Activated naive CD4-positive, alpha-beta T cell treated with anti-CD3 and anti-CD28 coated beads, Interleukin-2, amount 10 ng/mL, durations not matched to agents 7 days and 5 days (primary cell): ENCODE measurements at places on chromosomes 5 and 9.

DNA sequence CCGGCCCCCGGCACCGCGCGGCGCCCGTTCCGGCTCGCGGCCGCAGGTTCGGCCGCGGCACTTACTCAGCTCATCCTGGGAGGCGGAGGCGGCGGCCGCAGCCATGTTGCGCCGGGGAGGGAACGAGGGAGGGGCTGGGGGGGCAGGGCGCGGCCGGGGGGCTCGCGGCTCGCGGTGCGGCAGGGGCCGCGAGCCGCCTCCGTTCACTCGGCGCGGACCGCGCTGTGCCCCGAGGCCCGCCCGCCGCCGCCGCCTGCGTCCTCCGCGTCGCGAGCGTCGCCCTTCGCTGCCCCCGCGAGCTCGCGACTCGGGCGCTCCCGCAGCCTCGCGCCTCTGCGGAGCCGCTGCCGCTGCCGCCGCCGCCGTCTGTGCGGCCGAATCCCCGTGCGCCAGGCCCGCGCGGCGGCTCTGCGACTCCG, 735 bp downstream of the ECPAS start:
- peak; percentile 64 for DNase-seq

- peak; percentile 72 for DNase-seq
Measured at GRCh38 chr5:173884402-173885053, 3.6 kb upstream of the CPEB4 start.

DNA sequence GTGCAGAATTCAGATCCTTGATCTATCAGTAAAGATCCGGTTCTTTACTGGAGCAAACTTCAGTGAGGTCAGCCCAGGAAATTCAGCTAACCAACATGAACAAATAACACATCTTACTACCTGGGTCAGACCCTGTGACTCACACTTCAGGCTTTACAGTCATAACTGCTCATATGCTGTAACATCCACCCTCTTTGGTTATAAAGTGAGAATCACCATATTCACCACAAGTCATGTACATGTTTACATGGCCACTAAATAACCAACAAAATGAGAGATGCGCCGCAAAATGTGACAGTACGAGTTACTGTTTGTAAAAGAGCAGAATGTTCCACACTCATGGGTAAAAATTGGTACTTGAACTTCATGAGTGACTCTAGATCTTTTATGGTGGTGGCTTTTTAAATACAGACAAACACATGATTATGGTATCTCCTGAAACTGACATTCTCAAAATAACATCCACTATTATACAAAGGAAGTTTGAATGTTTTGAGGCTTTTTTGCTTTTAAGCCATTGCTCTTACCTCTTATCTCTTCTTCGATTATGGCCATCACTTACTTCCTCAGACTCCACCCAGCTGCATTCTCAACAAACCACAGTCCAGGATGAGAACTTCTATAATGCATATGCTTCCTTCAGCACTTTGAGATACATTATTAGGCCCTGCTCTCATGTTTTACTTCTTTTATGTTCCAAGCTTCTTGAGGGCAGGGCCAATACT, 516.6 kb downstream of the RAB3C start:
- DNase-seq, result peak; percentile 60

DNA sequence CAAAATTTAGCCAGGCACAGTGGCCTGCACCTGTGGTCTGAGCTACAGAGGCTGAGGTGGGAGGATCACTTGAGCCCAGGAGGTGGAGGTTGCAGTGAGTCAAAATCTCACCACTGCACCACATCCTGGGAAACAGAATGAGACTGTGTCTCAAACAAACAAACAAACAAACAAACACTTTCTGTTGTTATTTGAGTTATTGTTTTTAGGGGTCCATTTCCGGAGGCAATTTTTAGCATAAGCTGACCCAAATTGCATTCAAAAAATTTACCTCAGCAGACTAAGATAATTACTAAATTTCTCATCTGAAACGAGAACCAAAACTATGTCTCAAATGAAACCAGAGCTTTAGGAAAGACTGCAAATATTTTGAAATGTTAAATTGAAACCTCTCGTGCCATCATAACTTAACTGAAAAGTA, 1485.1 kb downstream of the EFNA5 start:
- DNase-seq, result no peak

DNA sequence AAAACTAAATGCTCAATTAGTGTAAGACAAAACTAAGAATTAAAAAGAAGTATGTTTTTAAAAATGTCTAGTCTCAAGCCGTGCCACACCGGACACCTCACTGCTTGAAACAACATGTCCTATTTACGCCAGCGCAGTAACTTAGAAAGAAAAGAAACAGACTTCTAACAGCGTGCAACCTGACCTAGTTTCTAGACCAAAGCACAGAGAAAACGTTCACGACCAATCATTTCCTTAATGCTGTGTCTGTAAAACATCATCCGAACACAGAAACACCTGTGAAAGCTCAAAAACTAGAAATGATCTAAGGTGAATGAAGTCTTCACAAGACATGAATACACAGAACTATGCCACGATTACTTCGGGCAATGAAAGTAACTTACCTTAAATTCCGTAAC, 4.0 kb downstream of the BRD9 start:
- no peak for DNase-seq

DNA sequence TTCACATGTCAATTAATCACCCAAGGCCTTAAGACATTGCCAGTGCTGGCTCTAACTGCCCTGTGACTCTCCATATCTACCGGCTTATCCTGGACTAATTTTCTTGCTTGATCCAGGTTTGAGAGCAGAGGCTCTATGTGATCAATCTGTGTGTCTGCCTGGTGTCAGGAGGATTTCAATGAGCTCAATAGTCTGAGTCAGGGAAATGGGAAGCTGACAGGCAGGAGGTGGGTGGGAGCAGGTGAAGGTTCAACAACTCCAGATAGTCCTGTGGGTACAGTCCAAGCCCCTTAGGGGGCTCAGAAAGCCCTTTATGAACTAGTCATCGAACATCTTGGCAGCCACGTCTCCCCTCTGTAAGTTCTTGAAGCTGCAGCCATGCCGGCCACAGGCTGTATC, 72.2 kb downstream of the SHB start:
- no peak for DNase-seq

DNA sequence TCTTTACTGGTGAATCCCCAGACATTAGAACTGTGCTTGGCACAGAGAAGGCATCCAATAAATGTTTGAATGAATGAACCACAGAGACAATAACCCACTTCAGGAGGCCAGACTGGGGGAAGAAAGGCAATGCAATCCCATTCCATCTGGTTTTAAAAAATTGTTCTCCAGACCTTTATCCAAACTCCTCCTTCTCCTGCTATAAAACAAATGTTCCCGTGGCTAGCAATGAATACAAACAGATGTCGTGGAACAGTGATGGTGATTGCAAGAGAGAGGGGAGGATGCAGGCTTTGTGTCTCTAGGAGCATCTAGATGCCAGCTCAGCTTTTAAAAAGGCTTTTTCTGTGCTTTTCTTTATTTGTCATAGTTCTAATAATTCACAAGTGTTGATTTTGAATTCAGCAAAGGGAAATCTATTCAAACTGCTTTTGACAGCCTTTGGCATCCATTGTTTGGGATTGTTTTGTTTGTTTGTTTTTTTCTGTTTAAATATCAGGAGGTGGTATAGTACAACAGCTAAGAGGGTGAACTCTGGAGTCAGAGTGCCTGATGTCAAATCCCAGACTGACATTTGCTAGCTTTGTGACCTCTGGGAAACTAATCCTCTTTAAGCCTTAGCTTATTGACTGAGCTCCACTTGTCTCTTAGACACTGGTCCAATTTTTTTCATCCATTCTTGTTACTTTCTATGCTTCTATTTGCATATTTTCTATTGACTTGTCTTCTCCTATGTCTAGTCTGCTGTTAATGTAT, 59.1 kb downstream of the TNFSF15 start:
- no peak for DNase-seq

DNA sequence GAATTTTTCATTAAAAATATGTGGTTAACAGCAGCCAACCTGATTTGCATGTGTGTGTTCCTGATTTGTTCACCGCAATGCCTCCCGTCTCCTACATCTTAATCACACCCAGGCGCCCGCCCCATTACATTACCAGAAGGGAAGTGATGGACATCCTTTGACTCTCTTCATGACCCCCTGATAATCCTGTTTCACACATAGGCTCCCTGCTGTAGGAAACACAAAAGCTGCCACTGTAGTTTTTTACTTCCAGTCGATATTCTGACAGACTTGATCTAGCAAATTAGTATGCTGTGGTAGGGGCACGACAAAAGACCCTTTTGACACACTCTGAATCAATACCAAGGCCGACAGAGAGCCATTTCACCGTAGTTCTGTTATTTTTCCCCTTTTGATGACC, 287.8 kb upstream of the ISL1 start:
- no peak for DNase-seq

DNA sequence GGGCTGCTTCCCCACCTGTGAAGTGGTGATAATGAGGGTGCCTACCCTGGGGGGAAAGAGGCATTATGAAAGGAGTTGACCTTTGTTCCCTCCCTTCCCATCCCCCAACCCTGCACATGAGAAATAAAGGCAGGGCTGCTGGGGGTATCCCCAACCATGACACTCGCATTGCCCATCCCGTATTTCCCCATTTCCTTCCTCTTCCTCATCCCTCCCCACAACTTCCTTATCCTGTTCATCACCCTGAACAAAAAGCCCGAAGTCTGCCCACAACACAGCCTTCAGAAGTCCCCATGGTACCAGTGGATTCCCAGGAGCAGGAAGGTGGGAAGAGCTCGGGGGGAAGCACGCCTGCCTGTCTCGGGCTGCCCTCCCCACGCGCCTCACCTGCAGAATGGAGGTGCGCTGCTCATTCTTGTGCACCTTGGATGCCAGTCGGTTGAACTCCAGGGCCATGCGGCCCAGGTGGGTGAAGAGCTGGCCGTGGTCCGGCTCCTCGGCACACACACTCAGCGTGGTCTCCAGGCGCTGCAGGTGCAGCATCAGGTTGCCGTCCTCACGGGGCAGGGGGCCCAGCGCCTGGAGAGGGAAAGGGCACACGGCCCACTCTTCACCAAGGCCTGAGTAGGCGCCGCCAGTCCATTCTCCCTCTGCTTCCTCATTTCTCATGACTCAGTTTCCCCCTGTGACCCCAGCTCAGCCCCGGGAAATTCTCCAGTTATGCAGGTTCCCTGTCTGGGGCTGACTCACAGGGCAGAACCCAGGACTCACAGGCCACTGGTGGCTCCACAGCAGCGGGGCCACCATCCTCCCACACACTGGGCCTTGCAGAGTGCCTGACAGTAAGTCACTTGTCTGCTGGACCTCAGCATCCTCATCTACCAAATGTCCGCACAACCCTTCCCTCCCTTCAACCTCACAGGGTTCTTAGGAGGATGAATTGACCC, 24.2 kb downstream of the TNIP1 start:
- DNase-seq, result no peak

DNA sequence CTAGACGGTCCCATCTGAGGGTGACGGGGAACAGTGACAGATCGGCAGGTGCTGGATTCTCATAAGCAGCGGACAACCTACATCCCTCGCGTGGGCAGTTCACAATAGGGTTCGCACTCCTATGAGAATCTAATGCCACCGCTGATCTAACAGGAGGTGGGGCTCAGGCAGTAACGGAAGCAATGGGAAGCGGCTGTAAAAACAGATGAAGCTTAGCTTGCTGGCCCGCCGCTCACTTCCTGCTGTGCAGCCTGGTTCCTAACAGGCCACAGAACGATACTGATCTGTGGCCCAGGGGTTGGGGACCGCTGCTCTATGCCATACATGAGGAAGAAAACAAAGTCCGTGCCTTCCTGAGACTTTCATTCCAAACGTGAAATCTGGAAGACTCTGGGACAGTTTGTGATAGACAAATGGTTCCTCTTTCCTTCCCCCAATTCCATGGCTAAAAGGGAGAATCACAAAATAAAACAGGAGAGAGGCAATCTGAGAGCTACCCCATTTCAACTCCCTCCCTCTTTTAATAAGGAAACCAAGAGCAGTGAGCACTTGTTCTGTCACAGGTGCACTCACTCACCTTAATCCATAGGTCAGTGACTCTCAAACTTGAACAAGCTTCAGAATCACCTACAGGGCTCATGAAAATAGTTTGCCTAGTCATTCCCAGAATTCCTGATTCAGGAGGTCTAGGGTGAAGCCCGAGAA, 12.1 kb downstream of the PDCL start:
- DNase-seq, result peak; percentile 71

DNA sequence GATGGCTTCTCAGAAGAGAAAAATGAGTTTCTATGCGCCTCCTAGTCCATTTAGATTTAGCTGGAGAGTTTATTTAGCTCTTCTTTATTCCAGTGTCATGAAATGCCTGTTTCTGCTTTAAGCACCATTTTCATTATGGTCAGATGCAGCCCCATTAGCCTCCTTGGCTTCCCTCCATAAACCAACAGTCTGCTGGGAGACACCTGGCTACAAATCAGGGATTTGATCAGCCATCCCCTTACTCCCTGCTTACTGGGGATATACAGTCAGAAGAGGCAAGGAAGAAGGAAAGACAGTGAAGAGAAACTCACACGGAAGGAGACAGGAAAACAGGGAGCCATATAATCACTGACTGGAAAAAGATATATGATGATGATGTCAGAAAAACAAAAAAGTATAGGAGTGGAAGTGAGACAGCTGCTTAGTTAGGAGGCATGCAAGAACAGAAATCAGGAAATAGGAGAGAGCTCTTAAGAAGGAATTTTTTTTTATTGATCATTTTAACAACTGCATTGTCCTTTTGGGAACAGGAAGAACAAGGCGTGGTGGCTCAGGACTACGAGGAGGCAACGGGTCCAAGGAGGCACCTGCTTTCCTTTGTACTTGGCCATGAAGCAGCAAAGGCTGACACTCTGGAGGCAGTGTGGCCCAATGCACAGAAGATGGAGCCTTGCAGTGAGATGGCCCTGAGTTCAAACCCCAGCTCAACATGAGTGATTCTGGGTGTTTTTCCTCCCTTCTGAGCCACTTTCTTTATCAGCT, 56.1 kb downstream of the MED27 start:
- no peak for DNase-seq

GRCh38 chr5:136135536-136135935, 2.9 kb downstream of the SMAD5 start:
- no peak for DNase-seq

GRCh38 chr5:20949636-20950035, 961.6 kb upstream of the CDH18 start:
- no peak for DNase-seq

GRCh38 chr5:6402939-6403338, 24.6 kb upstream of the MED10 start:
- no peak for DNase-seq

GRCh38 chr9:12863618-12864017, 88.8 kb downstream of the LURAP1L start:
- DNase-seq, result no peak

GRCh38 chr9:123355761-123356431, at the start of gene CRB2:
Gene CRB2, plus strand, starts transcription at chr9:123356197. Its CDS starts 64 bp downstream, at chr9:123356261.
- DNase-seq, result no peak

GRCh38 chr9:135693265-135693664, 6.0 kb downstream of the SOHLH1 start:
- no peak for DNase-seq

DNA sequence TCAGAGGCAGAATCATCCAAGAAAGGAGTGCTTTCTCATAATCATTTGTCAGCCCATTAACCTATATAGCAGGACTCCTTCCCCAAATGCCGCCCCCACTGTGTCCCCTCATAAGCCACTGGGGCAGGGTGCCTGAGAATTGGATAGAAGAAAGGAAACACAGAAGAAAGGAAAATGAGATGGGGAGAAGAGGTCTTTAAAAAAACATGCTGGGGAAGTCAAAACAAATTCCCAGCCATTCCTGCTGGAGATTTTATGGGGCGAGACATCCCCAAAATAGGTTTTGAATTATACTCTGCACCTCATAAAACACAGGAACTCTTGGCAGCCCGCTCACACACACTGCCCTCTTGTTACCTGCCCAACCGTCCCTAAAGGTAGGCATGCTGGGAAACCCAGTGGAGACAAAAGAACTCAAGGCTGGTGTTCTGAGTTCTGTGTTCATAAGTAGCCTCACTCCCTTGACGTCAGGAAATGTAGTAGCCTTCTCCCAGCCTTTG, 19.7 kb downstream of the ASTN2 start:
- DNase-seq, result no peak
